Stimulated activated CD4-positive, alpha-beta T cell treated with anti-CD3 and anti-CD28 coated beads, Interleukin-15, amount 100 ng/mL, for 1 hour (primary cell): ENCODE measurements at places on chromosomes 5 and 9.

GRCh38 chr5:88660264-88660946, 222.6 kb downstream of the MEF2C start:
- no peak for DNase-seq

- DNase-seq = no peak
Observed at GRCh38 chr5:1778138-1779020, 21.3 kb downstream of the MRPL36 start.

DNA sequence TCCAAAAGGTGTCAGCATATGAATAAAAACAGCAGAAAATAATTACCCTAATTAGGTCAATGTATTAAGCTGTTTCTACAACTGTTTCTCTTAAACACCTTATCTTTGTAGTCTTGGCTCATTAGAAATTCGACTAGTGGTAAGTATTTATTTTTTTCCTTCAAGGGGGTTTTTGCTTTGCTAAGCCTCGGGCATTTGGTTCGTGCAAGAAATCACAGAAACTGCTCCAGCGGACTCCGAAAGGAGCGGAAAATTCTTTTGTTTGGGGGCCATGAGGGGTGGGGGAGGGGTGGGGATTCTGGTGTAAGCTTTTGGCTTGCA, 757 bp downstream of the ZBED3 start:
- DNase-seq = no peak

- DNase-seq = no peak
Observed at GRCh38 chr5:60295423-60295822, 401.9 kb upstream of the PDE4D start.

- no peak for DNase-seq
Observed at GRCh38 chr5:24391816-24392215, 253.0 kb downstream of the CDH10 start.

GRCh38 chr9:76759732-76760131, 4.5 kb upstream of the PCA3 start:
- DNase-seq = no peak

- no peak for DNase-seq
Observed at GRCh38 chr5:83751201-83751600, 30.5 kb upstream of the HAPLN1 start.

GRCh38 chr5:74148321-74148720, 492.2 kb downstream of the ENC1 start:
- no peak for DNase-seq

- no peak for DNase-seq
Observed at GRCh38 chr9:137383784-137384756, 38.9 kb downstream of the EXD3 start.

DNA sequence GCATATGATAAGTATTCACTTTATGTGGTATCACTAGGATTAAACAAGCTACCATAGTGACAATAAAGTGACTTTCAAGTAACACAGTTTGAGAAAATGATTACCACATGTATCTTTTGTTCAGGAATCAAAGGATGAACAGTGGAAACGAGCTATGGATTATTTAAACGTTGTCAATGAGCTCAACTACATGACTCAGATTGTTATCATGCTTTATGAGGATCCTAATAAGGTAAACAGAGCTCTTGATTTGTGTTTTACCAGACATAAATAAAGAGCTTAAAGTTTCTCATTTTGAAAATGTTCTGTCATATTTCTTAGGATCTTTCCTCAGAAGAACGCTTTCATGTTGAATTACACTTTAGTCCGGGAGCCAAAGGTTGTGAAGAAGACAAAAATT, 57.4 kb downstream of the PPIP5K2 start:
- DNase-seq = no peak
